ENCODE measurements at places on chromosomes 5 and 9. TPM values are rescaled to one million over a fixed set of nuclear protein-coding genes. Genes with fewer than 3 reads are reported as not detected.

DNA sequence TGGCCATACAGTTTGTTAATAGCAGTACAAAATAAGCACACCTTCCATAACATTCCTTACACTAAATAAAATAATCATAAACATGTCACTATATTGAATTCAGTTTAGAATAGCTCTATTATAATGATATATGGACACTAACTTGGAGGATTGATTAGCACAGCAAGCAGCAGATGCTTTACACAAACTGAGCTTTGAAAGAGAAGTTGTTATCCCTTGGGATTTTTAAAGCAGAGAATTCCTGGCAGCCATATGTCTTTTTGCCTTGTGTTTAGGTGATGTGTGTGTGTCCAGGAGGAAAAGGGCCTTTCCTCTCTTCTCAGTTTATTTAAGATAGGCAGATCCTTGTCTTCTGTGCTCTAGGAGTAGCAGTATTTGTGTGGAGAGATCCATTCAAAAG, 232.2 kb upstream of the GRIN3A start:
- no peaks in the 10 kb centered on the region for H3K4me1 ChIP-seq
- H3K27ac ChIP-seq = no peak overlapping the region
- H3K36me3 ChIP-seq = no peaks in the 10 kb centered on the region
- no peak for DNase-seq
- H3K27me3 ChIP-seq = no peaks in the 10 kb centered on the region

The ESM1 gene
- 1.2 TPM for total RNA-seq

The GFPT2 gene
- not detected for total RNA-seq

DNA sequence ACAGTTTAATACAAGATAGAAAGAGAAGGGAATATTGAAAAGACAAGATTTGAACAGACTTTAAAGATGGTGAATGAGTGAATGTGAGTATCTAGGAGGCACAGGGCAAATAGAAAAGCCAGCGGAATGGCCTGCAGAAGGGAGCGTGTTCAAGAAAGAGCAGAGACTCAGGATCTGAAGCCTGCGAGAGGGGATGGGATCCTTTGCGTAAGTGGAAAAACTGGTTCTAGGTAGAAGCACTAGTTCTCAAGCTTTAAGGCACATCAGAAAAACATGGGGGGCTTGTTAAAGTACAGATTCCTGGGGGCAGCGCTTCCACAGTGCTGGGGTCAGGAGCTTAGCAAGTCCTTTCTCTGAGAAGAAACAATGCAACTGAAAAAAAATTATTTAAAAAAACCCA, 94.8 kb upstream of the NFIL3 start:
- no peaks in the 10 kb centered on the region for H3K36me3 ChIP-seq
- H3K4me1 ChIP-seq = no peaks in the 10 kb centered on the region
- H3K27ac ChIP-seq = no peak overlapping the region
- H3K4me3 ChIP-seq = no peak overlapping the region
- H3K27me3 ChIP-seq = peaks cover 1% of the 10 kb centered on the region
- no peak for DNase-seq

DNA sequence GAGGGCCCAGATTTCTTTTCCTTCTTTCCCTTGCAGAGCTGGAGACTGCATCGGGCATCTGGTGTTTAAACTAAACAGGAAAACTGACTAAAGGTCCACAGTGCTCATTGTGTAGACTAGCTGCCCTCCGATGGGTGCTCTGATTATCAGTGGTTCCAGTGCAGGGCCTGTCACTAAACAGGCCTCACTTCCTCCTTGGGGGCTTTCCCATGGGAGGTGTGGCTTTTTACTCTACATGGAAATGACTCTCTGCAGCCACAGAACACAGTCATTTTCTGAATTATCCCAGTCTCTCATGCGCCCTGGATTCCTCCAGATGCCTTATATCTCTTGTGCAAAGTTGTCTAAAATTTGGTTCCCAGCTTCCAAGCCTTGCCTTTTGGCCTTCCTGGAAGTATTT, 199.2 kb downstream of the TRIO start:
- peaks cover 7% of the 10 kb centered on the region for H3K4me1 ChIP-seq
- H3K27me3 ChIP-seq = no peaks in the 10 kb centered on the region
- DNase-seq = no peak
